ENCODE measurements at places on chromosomes 2 and 18.

- no peak for DNase-seq
Observed at GRCh38 chr2:179201869-179202268, 62.8 kb downstream of the SESTD1 start.

- DNase-seq: no peak
Observed at GRCh38 chr2:62741954-62742722, 36.6 kb downstream of the EHBP1 start.

DNA sequence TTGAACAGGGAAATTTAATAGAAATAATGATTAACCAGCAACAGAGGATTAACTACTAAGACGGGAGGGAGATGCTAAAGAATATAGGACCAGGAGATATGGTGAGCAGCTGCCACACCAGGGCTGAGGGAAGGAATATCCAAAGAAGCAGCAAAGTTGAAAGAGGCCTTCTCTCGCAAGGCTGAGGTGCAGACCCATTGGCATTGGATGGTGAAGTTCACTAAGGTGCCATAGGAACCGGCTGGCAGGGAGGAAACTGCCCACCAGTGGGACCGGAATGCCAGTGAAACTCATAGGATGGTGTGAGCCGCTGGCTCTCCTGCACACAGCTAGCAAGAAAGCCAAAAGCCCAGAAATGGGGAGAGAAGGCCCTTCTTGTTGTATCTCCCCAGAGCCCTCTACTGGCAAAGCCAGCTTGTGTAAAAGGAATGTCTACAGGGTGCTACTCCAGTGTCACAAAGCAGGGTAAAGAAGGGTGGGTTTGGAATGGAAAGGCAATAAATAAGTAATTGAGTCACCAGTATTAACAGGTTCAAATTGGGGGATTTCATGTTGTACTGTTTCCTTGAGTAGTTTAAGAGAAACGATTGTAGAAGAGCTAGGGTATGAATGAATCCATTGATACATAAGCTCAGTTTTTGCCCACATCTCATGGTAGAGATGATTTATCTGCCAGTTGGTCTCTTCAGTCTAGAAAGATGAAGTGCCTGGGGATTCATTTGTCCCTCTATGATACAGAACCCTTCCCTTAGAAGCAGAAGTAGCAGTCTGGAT, 36.0 kb downstream of the FARP2 start:
- no peak for DNase-seq

DNA sequence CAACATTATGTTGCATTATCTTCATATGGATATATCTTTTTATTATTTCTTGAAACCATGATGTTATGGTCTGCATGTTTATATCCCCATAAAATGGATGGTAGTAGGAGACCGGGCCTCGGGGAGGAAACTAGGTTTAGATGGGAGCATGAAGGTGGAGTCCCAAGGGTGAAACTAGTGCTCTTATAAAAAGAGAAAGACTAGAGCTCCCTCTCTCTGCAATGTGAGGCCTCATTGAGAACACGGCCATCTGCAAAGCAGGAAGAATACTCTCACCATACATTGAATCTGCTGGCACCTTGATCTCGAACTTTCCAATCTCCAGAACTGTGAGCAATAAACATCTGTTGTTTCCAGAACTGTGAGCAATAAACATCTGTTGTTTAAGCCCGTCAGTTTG, 64.0 kb downstream of the NXPH2 start:
- no peak for DNase-seq

GRCh38 chr2:171098607-171099006, 62.1 kb downstream of the TLK1 start:
- no peak for DNase-seq

- DNase-seq: no peak
Observed at GRCh38 chr2:102487761-102488462, 14.9 kb downstream of the SLC9A4 start.

GRCh38 chr2:178512484-178512883, 32.2 kb downstream of the PLEKHA3 start:
- DNase-seq: no peak

- no peak for DNase-seq
Observed at GRCh38 chr2:23789012-23789411, 137.9 kb downstream of the ATAD2B start.

GRCh38 chr2:37350034-37350433, 5.6 kb downstream of the QPCT start:
- DNase-seq: no peak

- DNase-seq: no peak
Observed at GRCh38 chr2:134934641-134935040, 16.0 kb downstream of the CCNT2 start.

GRCh38 chr2:177296040-177296439, 31.5 kb upstream of the NFE2L2 start:
- DNase-seq: no peak

DNA sequence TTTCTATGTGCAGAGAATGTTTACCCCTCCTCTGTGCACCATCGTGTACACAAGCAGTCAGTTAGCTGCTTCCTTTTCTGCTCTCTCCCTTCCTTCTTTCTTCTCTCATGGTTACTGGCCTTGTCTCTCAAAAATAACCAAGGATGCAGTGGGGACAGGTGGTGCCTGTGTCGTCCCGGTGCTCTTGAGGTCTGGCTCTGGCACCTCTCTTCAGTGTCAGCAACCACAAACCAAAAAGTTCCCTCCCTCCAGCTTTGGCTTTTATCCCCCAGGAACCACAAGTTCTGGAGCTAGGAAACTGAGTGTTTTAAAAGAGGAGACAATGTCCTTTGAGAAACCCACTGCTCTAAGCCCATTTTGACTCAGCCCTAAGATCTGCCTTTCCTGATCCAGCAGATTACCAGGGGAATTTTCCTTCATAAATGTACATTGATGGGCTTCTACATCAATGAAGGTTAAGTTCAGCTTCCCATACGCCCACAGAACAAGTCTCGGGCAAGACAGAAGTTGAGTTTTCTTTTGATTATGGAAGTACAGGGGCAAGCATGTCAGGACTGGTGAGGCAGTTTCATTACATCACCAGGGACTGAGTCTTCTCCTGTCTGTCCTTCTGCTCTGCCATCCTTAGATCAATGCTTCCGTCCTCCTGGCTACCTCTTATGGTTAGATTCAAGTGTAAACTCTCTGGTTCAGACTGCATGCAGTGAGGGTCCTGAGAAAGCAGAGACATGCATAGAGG, 232.2 kb downstream of the SETBP1 start:
- no peak for DNase-seq

DNA sequence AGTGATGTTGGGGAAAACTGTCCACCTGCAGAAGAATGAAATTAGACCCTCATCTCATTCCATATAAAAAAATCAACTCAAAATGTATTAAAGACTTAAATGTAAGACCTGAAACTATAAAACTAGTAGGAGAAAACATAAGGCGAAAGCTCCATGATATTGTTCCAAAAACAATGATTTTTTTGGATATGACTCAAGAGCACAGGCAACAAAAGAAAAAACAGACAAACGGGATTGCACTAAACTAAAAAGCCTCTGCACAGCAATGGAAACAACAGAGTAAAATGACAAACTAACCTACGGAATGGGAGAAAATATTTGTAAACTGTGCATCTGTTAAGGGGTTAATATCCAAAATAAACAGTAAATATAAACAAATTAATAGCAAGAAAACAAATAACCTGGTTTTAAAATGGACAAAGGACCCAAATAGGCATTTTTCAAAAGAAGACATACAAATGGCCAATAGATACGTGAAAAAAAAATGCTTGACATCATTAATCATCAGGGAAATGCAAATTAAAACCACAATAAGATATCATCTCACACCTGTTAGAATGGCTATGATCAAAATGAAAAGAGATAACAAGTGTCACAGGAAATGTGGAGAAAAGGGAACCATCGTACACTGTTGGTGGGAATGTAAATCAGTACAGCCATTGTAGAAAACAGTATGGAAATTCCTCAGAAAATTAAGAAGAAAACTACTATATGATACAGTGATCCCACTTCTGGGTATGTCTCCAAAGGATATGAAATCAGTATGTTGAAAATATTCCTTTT, 26.6 kb downstream of the LRRFIP1 start:
- no peak for DNase-seq

DNA sequence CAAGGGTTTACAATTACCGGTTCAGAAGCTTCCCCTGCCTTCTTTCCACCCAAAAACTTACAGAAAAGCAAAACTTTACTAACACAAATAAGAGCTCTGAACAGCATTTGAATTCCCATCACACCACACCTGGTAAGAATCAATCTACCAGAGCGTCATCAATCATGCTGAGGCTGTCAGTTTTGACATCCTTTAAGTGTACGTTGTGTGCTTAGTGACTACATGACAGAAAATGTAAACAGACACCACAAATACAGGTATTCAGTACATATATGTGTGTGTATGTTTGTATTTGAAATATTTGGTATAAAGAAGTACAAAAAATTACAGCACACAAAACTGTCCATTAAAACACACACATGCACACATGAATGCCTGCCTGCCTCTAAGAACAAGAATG, 523.5 kb downstream of the TMEM182 start:
- no peak for DNase-seq

DNA sequence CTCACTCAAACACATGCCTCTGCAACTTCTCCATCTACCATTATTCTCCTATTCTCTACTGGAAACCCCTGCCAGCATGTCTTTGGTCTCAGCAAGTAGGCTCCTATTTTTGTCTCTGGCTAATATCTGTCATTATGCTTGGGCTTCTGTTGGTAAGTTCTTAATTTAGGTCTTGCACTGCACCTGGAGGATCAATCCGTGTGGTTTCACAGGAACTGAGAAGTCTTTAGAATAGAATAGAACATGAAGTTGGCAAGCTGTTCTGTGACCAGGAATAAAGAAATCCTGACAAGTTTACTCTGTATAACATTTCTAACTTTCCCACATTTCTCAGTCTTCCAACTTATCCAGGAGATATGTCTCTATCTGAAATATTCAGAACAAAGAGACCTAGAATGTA, 219.5 kb upstream of the GYPC start:
- DNase-seq: no peak

DNA sequence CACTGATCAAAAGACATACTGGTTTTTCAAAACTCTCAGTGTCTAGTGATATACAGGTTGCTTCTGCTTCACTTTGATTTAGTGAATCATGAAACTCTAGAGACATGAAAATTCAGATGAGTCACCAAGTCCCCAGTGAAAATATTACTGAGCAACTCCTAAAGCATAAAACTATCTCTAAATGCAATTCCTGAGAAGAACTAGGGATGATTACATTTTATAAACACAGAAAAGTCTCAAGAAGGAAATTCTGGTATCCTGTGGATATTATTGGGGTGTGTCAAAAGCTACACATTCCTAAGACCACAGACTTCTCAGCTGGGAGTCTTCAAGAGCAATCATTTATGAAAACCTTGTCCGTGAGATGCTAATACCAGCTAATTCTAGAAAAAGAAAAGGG, 9.7 kb downstream of the LRRTM4 start:
- DNase-seq: no peak

GRCh38 chr18:69898241-69898861, 49.3 kb downstream of the CD226 start:
- DNase-seq: no peak

DNA sequence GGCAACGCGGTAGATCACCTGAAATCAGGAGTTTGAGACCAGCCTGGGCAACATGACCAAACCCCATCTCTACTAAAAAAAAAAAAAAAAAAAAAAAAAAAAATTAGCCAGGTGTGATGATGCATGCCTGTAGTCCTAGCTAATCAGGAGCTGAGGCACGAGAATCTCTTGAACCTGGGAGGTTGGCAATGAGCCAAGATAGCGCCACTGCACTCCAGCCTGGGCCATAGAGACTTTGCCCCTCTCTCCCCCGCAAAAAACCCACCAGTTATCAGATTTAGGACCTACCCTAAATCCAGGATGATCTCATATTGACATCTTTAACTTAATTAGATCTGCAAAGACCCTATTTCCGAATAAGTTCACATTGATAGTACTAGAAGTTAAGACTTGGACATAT, 29.2 kb upstream of the LDAH start:
- DNase-seq: no peak

- DNase-seq: peak; percentile 65
Observed at GRCh38 chr2:181457121-181457740, at the start of gene ITGA4. Gene ITGA4, plus strand, starts transcription at chr2:181457386. Its CDS starts 269 bp downstream, at chr2:181457655.

DNA sequence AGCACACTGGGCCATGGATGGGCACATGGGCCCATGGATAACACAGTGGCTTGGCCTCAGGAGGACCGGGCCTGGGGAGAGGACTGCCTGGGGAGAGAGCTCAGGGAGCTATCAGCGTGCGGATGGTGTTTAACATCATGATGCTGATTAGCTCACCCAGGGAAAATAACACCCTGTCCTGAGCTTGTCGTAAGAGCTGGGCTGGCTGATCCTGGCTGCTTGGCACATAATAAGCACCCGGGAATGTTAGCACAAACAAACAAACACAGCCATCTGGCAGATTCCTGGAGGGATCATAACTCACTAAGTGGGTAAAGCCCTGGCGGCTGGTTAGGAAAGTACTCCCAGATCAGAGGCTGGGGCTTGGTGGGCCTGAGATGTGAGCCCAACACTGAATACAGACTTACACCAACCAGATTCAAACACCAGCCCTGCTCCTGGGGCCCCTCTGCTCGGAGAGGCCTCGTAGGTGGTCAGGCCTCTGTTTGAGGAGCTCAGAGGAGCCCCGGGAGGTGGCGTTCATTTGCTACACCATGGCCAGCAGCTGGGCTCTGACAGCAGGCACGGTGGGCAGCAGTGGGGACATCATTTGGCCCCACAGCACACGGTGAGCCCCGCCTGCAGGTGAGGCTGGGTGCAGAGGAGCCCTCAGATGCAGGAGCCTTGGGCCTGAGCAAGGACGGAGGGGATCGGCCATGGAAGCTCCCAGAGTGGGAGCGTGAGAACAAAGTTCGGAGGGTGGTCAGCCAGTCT, 193.4 kb upstream of the HDAC4 start:
- no peak for DNase-seq

GRCh38 chr18:50472941-50473340, 86.9 kb upstream of the MAPK4 start:
- no peak for DNase-seq

DNA sequence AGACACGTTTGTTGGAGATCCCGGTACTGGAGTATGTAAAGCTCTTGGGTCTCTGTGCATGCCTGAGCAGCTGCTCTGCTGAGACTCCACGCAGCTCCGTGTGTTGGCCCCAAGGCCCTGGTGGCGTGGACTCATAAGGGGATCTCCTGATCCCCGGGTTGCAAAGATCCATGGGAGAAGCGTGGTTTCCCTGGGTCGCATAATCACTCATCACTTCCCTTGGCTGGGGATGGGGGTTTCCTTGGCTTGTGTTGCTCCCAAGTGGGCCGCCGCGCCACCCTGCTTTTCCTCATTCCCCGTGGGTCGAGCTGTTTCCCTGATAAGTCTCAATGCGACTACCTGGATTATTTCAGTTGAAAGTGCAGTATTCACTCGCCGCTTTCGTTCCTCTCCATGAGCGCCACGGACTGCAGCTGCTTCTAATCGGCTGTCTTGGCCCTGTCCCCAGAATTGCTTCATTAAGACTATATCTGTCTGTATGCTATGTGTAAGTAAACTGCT, 76.0 kb downstream of the EPC2 start:
- DNase-seq: no peak
